ENCODE measurements at places on chromosomes 11 and 22.

GRCh38 chr11:134988495-134988894 is 576.5 kb upstream of the B3GAT1 start:
- no peak for DNase-seq

DNA sequence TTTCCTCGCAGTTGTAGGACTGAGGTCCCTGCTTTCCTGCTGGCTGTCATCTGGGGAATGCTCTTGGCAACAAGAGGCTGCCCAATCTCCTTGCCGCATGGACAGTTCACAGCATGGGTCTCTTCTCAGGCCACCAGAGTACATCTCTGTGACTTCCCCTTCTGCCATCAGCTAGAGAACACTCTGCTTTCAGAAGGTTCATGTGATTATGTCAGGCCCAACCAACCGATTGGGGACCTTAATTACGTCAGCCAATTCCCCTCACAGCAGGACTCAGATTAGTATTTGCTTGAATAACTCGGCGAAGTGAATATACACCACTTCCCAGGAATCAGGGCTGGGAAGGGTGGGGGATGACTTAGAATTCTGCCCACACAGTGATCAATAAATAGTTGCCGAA is 61.9 kb upstream of the CSNK2A3 start:
- no peak for DNase-seq

- DNase-seq, result peak; percentile 42
Measured at GRCh38 chr11:129947474-129947873, 52.1 kb upstream of the NFRKB start.

GRCh38 chr11:42890773-42891172 is 421.0 kb upstream of the API5 start:
- no peak for DNase-seq

DNA sequence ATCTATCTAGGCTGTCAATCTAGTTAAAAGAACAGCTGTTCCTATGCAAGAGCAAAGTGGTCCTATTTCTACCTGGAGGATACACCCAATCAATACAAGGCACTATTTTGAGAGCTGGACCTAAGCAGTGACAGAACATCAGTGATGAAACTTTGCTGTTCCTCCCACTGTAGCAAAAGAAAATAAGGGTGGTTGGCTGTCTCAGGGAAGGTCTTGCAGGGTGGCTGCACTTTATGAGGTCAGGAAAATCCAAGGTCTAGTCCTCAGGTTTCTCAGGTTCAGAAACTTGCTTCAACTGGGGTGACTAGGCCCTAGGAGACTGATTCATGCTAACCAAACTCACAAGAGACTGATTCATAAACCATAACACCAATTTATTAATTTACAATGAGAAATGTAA is 11.6 kb downstream of the CPSF7 start:
- DNase-seq, result no peak

GRCh38 chr11:13762718-13763117 is 94.2 kb downstream of the FAR1 start:
- DNase-seq, result no peak

GRCh38 chr11:120649316-120649715 is 137.8 kb downstream of the GRIK4 start:
- DNase-seq, result no peak

- DNase-seq, result no peak
Measured at GRCh38 chr22:33242078-33242477, 183.9 kb upstream of the SYN3 start.

- DNase-seq, result peak; percentile 51
Measured at GRCh38 chr11:61679893-61680621, at the start of gene DAGLA. TSS of gene DAGLA (plus strand) at chr11:61680391. CDS start at chr11:61720156, 39,765 bp downstream.

GRCh38 chr22:24591286-24591830 is 1.5 kb downstream of the LRRC75B start:
- DNase-seq, result no peak

DNA sequence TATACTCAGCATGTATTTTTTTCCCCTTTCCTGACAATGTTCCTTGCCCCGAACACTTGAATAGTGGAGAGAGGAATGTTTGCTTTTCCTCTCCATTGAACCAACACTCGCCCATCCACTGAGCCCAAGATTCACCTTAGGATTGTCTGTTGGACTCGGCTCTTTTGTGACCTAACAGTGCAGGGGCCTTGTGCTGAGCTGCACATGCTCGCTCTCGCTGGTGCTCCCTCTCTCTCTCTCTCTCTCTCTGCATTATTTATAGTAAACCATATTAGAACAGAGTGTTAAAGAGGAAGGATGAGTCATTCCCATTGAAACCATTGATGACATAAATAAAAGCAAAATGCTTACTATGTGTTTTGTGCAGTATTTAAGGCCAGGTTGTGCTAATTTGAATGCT is 20.7 kb downstream of the ZBTB16 start:
- DNase-seq, result no peak

DNA sequence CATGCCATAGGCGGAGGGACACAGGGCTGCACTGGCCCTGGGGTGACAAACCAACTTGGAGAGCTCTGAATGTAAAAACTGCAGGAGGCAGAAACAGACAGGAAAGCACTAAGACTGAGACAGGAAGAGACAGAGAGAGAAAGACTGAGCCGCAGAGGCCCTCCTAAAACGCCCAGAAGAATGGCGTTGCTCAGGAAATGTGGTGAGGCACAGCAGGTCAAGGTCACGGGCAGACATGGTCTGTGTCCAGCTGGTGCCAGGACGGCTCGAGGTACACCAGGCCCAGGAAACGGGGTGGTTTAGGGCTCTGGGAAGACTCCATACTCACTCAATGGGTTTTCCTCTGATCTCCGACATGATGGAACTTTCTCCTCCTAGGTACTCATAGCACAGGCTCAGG is 29.1 kb downstream of the MAFF start:
- DNase-seq, result no peak

GRCh38 chr11:88103337-88104206 is 71.7 kb downstream of the RAB38 start:
- peak; percentile 98 for DNase-seq
